ENCODE measurements at places on chromosomes 7 and 10.

GRCh38 chr10:102819054-102819453 is 18.2 kb downstream of the CYP17A1 start:
- DNase-seq = no peak

GRCh38 chr10:55203319-55203718 is 402.3 kb upstream of the PCDH15 start:
- DNase-seq = no peak

- no peak for DNase-seq
Measured at GRCh38 chr10:59234816-59235429, 58.5 kb downstream of the PHYHIPL start.

DNA sequence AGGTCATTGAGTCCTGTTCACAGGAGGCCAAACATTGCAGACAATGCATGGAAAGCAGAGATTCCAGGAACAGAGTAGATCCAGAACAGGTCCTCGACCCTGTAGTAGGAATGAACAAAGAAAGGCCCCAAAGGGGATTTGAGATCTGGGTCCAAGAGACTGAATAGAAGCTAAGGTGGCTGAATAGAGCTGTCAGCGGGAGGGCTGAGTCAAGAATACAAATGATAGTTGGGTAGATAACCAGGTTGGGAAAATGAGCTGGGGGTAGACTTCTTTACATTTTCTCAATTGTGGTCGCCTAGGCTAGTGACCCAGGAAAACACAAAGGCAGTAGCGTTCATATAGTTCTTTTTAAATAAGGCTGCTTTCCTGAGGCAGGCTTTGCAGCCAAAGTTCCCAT is 103.4 kb upstream of the ELMO1 start:
- no peak for DNase-seq

DNA sequence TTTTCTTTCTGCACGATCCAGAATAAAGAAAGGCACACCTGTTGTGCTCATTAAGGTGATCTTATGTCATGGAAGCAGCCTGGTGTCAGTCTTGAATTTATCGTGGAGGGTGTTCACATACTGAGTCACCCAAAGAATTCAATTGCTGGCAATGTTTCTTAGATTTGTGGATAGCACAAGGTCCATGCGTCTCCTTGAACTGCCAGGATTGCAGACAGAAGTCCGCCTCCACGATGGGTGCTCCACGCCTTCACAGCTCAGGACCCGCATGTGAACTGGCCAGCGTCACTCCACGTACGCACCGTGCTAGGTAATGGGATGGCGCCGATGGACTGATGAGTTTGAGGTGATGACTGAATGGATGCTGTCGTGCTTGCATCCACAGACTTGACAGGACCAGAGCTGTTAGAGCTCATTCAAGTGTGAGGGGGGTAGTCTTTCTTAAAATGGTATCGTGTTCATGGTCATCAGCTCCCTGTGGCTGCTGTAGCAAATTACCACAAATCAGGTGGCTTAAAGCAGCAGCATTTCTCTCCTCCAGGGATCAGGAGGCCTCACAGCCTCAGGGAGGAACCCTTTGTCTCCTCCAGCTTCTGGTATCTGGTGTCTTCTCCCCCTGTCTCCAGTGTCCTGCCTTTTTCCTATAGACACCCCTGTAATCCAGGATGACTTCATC is 65.4 kb upstream of the DNAJB6 start:
- DNase-seq = no peak

DNA sequence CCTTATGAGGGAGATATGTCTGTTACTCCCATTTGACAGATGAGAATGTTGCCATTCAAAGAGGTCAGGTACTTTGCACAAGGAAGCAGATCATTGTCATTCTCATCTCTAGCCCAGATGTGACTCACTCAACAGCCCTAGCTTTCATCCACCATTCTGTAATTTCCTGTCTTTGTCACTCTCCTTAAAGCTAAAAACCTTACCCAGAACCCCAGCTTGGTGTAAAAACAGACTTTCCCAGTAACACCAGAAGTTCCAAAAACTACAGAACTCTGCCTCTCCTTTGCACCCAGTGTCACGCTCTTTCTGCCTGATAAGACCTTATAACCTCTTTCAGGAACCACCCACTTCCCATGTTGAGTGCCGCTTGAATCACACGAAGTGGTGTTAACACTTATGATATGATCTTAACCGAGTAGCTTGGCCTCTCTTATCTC is 89.1 kb upstream of the SP4 start:
- peak; percentile 22 for DNase-seq

Data from activated T-helper 1 cell treated with anti-CD3 and anti-CD28 coated beads, Interleukin-2, amount 50 U/mL, for 16 hours (primary cell).